Endodermal cell (in vitro differentiated cells): ENCODE measurements at places on chromosomes 11 and 22. TPM values are rescaled to one million over a fixed set of nuclear protein-coding genes. Genes with fewer than 3 reads are reported as not detected.

- H3K36me3 ChIP-seq = no peaks in the 10 kb centered on the region
- H3K4me1 ChIP-seq = no peaks in the 10 kb centered on the region
- H3K4me3 ChIP-seq = no peak overlapping the region
- no peak overlapping the region for H3K27ac ChIP-seq
Observed at GRCh38 chr11:65459552-65459951, 37.0 kb downstream of the NEAT1 start.

Gene PGA3
- not detected in 2 replicates for total RNA-seq

DNA sequence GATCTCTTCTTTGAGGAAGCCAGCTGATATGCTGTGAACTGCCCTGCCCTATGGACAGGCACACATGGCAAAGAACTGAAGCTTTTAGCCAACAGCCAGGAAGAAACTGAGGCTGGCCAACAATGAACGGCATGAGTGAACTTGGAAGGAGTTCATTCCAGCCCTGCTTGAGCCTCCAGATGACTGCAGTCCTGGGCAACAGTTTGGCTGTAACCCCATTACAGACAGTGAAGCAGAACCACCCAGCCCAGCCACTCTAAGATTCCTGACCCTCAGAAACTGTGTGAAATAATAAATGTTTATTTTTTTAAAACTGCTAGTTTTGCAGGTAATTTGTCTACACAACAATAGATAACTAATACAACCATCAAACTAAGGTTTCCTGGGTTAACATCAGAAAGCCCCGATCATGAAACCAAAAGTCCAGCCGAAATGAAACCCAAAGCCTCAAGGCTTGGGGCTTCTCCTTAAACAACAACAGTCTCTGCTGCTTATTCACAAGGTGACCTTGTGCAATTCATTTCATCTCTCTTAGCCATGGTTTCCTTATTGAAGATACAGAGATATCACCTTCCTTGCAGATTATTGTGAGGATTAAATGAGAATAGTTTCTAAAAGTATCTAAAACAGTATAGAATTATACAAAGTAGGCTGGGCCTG is 31.4 kb downstream of the PAK1 start:
- peaks cover 5% of the 10 kb centered on the region for H3K4me1 ChIP-seq
- H3K36me3 ChIP-seq = no peaks in the 10 kb centered on the region
- H3K27me3 ChIP-seq = no peaks in the 10 kb centered on the region
- no peak overlapping the region for H3K4me3 ChIP-seq
- no peak overlapping the region for H3K27ac ChIP-seq

GRCh38 chr22:46376908-46377524 is 41.5 kb downstream of the TRMU start:
- H3K4me1 ChIP-seq = peaks cover 12% of the 10 kb centered on the region
- DNase-seq = no peak
- peak overlapping the region; percentile 23 for H3K4me3 ChIP-seq
- H3K27ac ChIP-seq = peak overlapping the region; percentile 81

- no peaks in the 10 kb centered on the region for H3K36me3 ChIP-seq
- no peak overlapping the region for H3K27ac ChIP-seq
- H3K27me3 ChIP-seq = no peaks in the 10 kb centered on the region
- no peak for DNase-seq
Observed at GRCh38 chr11:82718821-82719220, 14.8 kb downstream of the FAM181B start.

DNA sequence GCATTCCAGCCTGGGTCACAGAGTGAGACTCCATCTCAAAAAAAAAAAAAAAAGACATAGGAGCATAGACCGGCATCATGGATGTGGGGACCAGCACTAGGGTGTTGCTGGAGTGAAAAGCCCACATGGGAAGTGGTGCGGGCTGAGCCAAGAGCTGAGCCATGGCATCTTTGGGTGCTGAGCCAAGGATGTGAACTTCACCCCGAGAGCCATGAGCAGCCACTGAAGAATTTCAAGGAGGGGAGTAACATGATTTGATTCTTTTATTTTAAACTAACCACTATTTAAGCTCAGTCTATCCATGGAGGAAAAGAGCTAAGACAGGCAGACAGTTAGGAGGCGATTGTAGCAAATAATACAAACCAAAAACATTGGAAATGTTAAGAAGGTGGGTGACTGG is 57.4 kb downstream of the AHNAK start:
- H3K27me3 ChIP-seq = no peaks in the 10 kb centered on the region
- no peak overlapping the region for H3K27ac ChIP-seq
- no peak overlapping the region for H3K4me3 ChIP-seq
- peaks cover 3% of the 10 kb centered on the region for H3K4me1 ChIP-seq

DNA sequence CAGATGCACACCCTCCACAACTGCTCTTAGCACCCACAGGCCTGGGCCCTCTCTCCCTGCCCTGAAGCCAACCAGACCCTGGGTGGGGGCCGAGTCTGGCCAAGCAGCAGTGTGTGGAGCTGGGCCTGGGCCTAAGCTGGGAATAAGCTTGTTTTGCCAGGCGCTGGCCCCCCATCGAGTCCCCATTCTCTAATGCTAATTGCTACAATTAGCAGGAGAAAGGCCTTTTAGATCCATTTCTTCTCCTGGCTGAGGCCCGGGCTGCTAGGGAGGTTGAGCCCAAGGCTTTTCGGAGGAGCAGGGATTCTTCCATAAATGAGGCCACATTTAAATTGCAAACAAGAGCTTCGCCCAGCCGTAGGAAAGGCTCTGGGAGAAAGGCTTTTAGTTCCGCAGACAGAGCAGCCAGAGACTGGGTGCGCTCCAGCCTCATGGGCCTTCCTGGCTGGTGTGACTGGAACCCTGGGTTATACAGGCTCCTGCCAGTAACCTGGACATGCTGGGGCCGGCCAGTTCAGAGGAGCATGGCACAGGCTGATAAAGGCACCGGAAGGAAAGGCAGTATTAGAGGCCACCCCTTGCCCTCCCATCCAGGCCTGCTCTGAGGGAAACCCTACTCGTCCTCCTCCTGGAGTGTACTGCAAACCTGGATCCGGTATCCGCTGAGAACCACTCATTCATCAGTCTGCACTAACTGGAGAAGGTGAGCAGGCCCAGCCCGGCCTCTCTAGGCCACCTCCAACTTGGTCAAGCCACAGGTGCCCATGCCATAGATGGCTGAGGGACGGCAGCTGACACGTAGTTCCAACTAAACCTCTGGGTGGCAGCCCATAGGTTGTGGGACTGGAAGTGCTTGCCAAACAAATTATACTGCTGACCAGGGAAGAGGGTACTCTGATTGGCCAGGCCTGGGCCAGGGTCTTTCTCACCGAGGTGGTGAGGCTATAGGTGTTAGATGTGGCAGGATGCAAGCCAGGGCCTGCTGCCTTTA is 6.2 kb downstream of the KCNQ1OT1 start:
- peaks cover 36% of the 10 kb centered on the region for H3K4me1 ChIP-seq
- peak overlapping the region; percentile 9 for H3K4me3 ChIP-seq
- H3K27me3 ChIP-seq = no peaks in the 10 kb centered on the region
- H3K27ac ChIP-seq = no peak overlapping the region
- DNase-seq = peak; percentile 98

Gene CAPRIN1
- 241 and 254 TPM in 2 replicates for total RNA-seq

- H3K27ac ChIP-seq = peak overlapping the region; percentile 59
- H3K4me3 ChIP-seq = no peak overlapping the region
- H3K4me1 ChIP-seq = no peaks in the 10 kb centered on the region
- peaks cover 91% of the 10 kb centered on the region for H3K27me3 ChIP-seq
Observed at GRCh38 chr11:117584056-117584830, 212.8 kb downstream of the DSCAML1 start.

DNA sequence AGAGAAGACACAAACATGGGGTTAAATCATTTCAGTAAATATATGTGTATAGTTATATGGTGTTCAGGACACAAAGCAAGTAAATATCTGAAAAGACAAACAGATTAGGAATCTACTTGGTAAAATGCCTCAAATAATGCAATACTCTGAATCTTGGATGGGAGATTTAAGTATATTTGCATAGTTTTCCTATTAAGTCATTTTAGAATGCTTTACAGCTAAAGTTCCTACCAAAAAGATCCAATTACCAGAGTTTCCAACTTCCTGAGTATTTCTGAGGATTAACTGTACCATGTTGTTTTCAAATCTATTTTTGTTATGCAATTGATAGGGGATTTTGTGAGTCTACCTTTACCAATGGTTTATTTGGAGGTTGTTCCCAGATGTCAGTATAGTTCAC is 424.4 kb upstream of the CCDC179 start:
- DNase-seq = no peak
- no peak overlapping the region for H3K27ac ChIP-seq
- H3K27me3 ChIP-seq = no peaks in the 10 kb centered on the region
- H3K36me3 ChIP-seq = no peaks in the 10 kb centered on the region
- no peaks in the 10 kb centered on the region for H3K4me1 ChIP-seq
- no peak overlapping the region for H3K4me3 ChIP-seq

GRCh38 chr11:32820497-32820896 is 9.2 kb upstream of the PRRG4 start:
- H3K27ac ChIP-seq = no peak overlapping the region
- H3K27me3 ChIP-seq = no peaks in the 10 kb centered on the region
- no peak overlapping the region for H3K4me3 ChIP-seq

GRCh38 chr22:30390974-30391691 is 3.9 kb upstream of the RNF215 start:
- peak; percentile 88 for DNase-seq
- peaks cover 5% of the 10 kb centered on the region for H3K27me3 ChIP-seq

Gene ZBTB16
- total RNA-seq = 5.0 to 8.8 TPM (median 5.8 TPM) in 3 replicates

DNA sequence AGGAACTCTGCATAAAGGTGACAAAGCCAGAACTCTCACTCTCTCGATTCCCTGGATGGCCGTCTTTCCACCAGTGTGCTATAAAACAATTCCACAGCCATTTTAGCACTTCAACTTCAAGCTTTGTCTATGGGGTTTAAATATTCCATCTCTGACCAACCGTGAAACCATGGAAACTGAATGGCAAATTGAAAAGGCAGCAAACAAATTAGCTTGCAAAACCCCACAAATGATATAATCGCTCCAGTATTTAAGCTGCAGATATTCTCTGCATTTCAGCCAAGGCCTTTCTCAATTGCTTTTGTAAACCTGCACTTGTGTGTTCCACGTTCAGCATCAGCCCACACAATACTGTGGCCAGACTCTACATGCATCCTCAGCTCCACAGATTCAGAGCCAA is 131.7 kb upstream of the ISX start:
- DNase-seq = no peak
- H3K4me1 ChIP-seq = no peaks in the 10 kb centered on the region
- H3K27me3 ChIP-seq = no peaks in the 10 kb centered on the region
- H3K4me3 ChIP-seq = no peak overlapping the region
- H3K36me3 ChIP-seq = no peaks in the 10 kb centered on the region

Gene MRGPRF
- total RNA-seq = 3.2 to 4.2 TPM (median 3.7 TPM) in 3 replicates

DNA sequence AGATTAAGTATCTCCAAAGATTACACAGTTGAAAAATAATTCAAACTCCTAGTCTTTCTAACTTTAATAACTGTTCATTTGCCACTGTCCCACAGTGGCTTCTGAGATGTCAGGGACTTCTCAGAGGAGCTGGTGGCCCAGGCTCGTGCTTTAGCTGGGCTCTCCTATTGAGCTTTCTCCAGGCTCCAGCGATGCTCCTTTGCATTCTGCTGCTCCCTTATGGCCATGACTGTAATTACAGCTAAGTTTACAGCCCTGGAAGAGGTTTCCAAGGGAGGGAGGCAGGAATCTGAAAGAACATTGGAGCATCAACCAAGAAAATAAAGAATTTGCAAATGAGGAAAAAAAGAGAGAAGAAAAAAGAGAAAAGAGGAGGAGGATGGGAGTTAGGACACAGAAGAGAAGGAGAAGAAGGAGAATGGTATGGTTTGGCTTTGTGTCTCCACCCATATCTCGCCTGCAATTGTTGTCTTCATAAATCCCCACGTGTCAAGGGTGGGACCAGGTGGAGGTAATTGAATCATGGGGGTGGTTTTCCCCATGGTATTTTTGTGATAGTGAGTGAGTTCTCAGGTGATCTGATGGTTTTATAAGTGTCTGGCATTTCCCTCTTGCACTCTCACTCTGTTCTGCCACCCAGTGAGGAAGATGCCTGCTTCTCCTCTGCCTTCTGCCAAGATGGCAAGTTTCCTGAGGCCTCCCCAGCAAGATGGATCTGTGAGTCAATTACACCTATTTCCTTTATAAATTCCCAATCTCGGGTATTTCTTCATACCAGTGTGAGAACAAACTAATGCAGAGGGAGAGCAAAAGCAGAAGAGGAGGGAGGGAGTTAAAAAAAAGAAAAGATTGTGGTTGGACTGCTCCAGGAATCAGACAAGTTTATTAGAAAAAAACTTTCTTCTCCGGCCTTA is 857.0 kb downstream of the KCNA4 start:
- peak; percentile 84 for DNase-seq
- H3K4me1 ChIP-seq = no peaks in the 10 kb centered on the region
- no peaks in the 10 kb centered on the region for H3K27me3 ChIP-seq
- no peak overlapping the region for H3K27ac ChIP-seq
- H3K36me3 ChIP-seq = no peaks in the 10 kb centered on the region

GRCh38 chr11:57787006-57787604 is 25.5 kb downstream of the CTNND1 start:
- no peak overlapping the region for H3K27ac ChIP-seq
- no peaks in the 10 kb centered on the region for H3K27me3 ChIP-seq
- H3K4me1 ChIP-seq = peaks cover 11% of the 10 kb centered on the region
- peaks cover 29% of the 10 kb centered on the region for H3K36me3 ChIP-seq
- H3K4me3 ChIP-seq = no peak overlapping the region

Gene PNPLA3
- total RNA-seq = 48.1 to 62.4 TPM (median 51.0 TPM) in 3 replicates

DNA sequence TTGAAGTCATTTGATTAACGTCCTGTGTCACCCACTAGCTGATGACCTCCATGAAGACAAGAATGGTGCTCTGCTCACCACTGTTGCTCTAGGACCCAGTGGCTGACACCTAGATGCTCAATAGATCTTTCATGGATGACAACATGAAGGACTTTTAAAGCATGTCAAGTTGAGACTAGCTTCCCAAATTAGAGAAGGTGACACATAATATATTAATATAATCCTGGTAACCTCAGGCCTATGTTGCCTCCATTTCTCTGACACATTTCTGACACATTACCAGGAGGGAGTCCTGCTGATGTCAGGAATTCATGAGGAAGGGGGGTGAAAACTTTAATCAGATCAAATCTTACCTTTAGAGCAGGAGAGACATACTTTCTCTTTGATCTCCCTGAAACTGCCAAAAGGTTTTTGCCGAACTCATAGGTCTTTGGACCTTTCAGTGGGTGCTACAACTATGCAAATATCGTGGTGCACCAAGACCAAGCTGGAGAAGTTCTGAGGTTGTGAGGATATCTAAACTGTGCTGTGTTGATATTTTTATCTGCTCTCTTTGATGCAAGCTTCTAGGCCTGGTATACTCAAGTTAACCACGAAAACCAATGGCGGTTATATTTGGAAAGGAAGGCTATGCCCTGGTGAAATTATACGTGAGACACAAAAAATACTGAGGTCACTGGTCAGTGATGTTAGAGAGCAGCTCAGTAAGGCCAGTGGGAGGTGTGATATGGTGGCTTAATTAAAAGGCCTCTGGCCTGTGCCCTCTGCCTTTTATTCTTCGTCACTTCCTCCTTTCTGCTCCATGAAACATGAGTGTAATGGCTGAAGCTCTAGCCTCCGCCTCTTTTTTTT is 13.2 kb upstream of the AMPD3 start:
- H3K36me3 ChIP-seq = no peaks in the 10 kb centered on the region
- no peak overlapping the region for H3K4me3 ChIP-seq
- no peak overlapping the region for H3K27ac ChIP-seq
- H3K4me1 ChIP-seq = no peaks in the 10 kb centered on the region
- DNase-seq = no peak
